ENCODE measurements at places on chromosomes 2 and 18.

DNA sequence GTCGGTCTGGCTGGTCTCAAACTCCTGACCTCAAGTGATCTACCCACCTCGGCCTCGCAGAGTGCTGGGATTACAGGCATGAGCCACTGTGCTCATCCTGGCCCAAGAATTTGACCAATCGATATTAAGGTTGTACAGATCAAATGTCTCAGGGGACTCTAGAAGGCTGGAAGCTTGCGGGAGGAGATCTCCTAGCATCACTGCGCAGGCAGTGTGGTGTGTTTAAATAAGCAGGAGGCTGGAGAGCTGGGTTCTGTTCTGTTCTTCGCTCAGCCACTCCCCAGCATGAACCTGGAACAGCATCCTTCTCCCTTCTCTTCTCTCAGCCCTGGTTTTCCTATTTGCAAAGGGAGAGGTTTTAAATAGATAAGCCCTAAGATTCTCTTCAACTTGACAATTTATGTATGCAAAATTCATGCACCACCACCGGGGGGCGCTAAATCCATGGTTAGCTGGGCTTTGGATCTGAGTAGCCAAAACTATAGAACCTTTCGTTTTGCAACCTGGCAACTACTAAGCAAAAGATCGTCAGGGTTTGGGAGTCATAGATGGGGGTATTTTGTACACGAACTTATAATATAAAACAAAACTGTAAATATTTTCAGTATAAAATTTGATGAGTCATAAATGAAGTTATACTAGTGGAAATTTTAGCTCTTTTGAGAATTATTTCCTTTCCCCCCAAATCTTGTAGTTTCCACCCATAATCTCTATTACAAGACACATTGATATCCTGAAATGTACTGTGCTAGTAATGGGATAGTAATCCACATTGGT is 60.6 kb downstream of the SLC16A14 start:
- DNase-seq = peak; percentile 64

DNA sequence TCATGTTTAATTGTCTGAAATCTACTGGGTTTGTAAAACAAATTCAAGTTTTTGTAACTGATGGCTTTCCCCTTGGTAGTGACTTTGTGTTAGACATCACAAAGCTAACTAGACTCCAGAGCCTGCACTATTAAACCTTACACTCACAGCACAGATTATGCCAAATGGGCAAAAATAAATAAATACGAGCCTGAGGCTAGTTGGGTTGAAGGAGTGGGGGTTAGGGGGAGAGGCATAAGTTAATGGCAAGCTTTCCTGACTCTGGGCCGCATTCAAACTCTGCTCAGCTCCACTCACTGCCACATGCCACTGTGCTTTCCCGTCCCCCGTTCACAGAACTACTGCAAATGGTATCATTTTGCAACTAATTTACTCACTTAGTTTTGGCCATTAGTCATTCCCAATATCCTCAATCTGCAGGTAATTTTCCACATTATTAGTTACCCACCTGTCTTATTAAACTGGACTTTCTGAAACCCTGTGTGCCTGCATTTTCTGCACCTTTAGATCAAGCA is 1079.9 kb upstream of the PIK3C3 start:
- DNase-seq = no peak

DNA sequence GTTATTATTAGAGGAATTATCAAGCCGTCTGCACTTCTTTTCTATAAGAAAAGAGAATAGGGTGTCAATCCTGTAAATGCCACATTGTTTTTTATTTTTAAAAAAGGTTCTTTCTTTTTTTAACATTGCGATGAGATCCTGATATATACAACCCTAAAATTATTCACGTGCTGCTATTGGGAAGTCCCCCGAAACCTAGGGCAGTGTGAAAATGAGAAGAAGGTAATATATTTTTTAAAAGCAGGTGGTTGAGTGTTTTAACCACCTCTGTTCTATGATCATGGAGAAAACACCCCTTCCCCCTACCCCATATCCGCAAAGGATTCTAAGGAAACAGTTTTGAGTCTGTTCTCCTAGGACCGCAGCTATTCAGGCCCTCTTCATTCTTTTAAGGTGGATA is 94.5 kb upstream of the KLHL14 start:
- no peak for DNase-seq

GRCh38 chr2:215476424-215476823 is 40.6 kb upstream of the FN1 start:
- DNase-seq = no peak

GRCh38 chr18:25167612-25168410 is 184.2 kb downstream of the ZNF521 start:
- DNase-seq = no peak

GRCh38 chr18:79445696-79446561 is 50.2 kb downstream of the NFATC1 start:
- no peak for DNase-seq

GRCh38 chr18:9968081-9968848 is 54.4 kb downstream of the VAPA start:
- no peak for DNase-seq

GRCh38 chr2:83522891-83523493 is 936.1 kb downstream of the SUCLG1 start:
- no peak for DNase-seq

DNA sequence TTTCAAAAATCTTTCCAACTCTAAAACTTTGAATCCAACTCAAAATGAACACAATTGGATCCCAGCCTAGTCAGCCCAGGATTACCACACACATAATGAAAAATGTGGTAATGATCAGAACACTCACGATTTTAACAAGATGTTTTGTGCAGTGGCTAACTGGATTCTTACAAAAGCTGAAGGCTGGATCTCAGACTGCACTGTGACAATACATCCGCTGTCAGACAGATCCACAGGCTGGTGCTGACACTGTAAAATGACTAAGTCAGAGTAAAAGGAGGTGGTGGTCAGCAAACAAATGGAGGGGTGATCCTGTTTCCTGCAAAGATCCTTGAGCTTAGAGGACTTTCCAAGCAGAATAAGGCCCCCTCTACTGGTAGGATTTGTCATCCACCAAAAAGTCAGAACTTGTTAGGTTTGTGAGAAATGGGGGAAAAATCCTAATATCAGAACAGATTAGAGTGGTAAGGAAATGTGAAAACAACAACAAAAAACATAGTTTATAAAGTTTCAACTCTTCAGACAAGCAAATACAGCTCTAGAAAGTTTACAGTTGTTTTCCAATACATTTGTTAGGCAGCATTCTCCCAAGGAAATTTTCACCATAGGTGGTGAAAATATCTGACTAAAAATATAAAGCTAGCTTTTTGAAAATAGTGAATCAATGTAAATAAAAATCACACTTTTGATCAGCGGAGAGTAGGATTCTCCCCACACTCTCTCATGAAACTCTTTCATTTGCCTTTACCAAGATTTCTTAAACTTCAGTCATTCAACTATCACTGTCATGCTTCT is 211.9 kb downstream of the AGPS start:
- no peak for DNase-seq

GRCh38 chr2:17672583-17673317 is 80.9 kb downstream of the SMC6 start:
- DNase-seq = no peak

GRCh38 chr2:23591111-23591510 is 206.1 kb downstream of the KLHL29 start:
- no peak for DNase-seq

DNA sequence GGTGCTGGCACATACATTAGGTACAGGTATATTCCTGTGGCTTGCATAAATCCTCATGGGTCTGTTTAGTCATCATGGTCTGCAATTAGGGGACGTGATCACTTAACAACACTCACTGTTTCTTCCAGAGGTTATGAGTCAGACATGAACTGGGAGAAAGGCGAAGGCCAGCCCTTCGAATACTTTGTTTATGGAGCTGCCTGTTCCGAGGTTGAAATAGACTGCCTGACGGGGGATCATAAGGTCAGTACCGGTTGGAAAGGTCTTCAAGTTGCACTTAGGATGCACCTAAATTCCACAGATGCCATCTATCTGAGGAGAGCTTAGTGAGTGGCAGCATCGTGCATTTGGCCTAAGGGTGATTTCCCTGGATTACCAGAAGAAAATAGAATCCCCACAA is 76.9 kb downstream of the AOX1 start:
- no peak for DNase-seq

- DNase-seq = no peak
These were observed 62.8 kb downstream of the BOD1L2 start for GRCh38 chr18:57209713-57210106.

- no peak for DNase-seq
These were observed 228.3 kb downstream of the DYSF start for GRCh38 chr2:71681626-71682025.

DNA sequence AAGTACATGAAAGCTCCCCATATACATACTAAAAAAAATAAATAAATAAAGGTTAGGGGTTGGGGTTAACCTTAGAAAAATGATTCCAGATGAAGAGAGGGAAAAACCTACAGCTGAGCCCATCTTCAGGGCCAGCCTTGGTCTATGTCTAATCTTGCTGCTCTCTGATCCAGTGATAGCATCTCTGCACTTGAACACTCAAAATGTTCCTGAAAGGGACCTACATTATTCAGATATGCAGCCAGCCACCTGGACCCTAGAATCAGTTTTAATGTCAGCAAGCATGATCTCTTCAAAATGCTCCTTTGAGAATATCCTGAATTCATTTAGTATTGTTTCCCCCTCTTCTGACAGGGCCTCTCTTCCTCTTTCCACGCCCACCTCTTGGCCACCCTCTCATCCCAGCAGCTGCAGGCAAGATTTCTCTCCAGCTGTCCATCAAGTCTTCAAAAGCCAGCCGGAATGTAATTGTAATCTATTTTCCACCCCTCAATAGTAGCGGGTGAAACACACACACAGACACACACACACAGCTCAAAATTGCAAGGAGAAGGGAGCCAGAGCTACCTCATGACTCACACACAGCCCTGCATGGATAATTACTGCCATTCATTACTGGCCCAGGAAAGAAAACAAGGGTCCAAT is 135.5 kb downstream of the MYO3B start:
- no peak for DNase-seq

GRCh38 chr2:177633910-177634294 is 241.3 kb downstream of the AGPS start:
- DNase-seq = no peak

DNA sequence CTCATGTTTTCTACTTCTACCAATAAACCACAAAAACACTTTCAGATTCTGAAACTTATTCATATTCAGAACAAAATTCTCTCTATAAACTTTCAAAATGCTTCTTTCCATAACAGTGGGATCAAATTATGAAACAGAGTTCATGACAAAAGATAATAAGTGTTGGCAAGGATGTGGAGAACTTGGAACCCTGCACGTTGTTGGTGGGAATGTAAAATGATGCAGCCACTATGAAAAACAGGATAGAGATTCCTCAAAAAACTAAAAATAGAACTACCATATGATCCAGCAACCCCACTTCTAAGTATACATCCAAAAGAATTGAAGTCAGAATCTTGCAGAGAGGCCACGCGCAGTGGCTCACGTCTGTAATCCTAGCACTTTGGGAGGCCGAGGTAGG is 45.4 kb downstream of the GEMIN6 start:
- DNase-seq = no peak

- DNase-seq = no peak
These were observed 164.1 kb upstream of the BOD1L2 start for GRCh38 chr18:56982766-56983165.

GRCh38 chr2:239253264-239253663 is 147.6 kb downstream of the HDAC4 start:
- DNase-seq = no peak

GRCh38 chr2:114368705-114369104 is 73.7 kb upstream of the DPP10 start:
- DNase-seq = no peak

DNA sequence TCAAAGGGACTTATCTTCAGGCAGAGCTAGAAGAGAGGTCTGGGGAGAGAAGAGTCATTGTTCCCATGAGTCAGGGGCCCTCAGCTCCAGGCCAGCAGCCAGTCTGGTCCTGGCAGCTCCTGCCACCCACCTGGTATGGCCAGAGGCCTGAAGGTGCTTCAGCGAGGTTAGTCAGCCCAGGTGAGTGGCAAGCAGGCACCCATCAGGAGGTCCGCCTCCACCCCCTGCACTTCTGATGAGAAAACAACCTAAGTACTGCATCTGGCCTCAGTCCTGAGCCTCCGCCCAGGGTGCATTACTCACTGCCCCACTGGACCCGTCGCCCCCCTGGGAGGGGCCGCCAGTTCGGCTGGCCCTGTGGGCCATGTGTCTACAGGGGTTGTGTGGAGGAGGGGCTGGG is 130.2 kb downstream of the INHBB start:
- DNase-seq = no peak

- DNase-seq = no peak
These were observed 2.3 kb upstream of the INO80D start for GRCh38 chr2:206088248-206088647.

- no peak for DNase-seq
These were observed 478.5 kb upstream of the ZEB2 start for GRCh38 chr2:144998435-144998834.

GRCh38 chr18:56269958-56270357 is 368.4 kb downstream of the TXNL1 start:
- DNase-seq = no peak

- no peak for DNase-seq
These were observed 17.2 kb downstream of the LTBP1 start for GRCh38 chr2:32963941-32964340.

- no peak for DNase-seq
These were observed 24.3 kb upstream of the KCNF1 start for GRCh38 chr2:10887476-10887875.

- DNase-seq = no peak
These were observed 96.8 kb upstream of the PPP1CB start for GRCh38 chr2:28654663-28655320.

DNA sequence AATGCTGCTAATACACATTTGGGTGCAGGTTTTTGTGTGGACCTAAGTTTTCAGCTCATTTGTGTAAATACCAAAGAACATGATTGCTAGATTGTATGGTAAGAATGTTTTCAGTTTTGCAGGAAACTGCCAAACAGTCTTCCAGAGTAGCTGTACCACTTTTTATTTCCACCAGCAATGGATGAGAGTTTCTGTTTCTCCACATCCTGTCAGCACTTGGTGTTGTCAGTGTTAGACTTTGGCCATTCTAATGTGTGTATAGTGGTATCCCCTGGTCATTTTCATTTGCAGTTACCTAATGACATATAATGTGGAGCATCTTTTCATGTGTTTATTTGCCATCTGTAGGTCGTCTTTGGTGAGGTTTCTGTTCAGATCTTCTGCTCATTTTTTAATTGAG is 336.4 kb downstream of the GBX2 start:
- DNase-seq = no peak

DNA sequence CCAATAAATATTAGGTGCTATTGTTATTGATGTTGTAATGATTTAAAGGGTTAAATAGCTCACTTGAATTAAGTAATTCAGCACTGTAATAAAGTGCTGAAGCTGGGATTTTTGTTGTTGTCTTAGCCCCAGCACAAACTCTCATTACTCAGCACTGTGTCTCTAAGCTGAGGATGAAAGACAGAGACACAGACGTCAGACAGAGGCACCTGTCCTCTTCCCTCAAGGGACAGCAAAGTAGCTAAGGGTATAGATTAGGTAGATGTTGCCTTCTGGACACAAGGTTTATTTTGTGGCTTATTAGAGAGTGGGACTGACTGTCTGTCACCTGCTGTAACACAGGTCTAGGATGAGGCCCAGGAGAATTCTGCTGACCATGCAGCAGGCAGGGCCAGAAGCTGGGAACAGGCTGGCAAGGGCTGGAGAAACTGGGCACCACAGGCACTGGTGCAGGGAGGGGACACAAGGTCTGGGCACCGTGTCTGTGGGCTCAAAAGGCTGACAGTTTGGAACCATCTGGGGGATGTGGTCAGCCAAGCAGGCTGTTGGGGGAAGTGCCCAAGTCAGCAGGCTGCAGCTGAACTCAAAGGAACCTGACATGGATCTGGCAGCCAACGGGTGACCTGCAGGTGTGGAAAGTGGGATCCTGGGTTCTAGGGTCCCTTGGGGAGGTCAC is 20.0 kb upstream of the PTPN4 start:
- DNase-seq = no peak
